Activated CD8-positive, alpha-beta memory T cell treated with anti-CD3 and anti-CD28 coated beads for 4 hours (primary cell): ENCODE measurements at places on chromosomes 5 and 9.

GRCh38 chr9:95171596-95171995 is 145.9 kb downstream of the FANCC start:
- no peak for DNase-seq

- no peak for DNase-seq
These were observed 786.5 kb upstream of the ACO1 start for GRCh38 chr9:31597977-31598376.

DNA sequence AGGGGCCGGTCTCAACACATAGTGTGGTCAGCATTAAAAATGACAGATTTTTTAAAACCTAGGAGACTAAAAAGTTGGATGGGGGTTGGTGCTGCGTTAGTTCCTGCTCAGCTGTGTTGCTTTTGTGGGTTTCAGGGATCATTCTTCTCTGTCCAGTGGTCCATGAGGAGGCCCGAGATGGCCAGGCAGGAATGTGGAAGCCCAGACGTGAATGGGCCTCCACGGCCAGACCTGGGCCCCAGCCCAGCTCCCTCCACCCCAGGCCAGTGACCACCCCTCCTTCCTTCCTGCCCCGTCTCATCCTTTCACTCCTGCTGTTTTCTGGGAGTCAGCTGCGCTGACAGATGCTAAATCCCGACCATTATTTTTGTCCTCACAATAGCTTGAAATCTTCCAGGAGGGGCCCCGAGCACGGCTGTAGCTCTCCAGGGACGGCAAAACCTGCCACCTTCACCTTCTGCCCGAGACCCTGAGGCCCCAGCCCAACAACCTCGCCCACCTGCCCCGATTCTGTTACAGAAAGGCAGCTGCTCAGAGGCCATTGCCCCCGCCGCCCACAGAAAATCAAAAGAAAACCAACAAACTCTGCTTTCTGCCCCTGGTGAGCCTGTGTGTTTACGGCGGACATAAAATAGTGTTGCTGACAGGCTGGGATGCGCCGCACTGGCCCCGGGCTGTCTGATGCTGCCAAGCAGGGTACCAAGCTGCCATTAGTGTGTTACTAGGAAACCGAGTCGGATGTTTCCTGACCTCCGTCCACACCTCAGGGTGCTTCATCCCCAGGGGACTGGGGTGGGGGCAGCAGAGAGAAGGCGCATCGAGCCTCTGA is 83.7 kb upstream of the SARDH start:
- no peak for DNase-seq

DNA sequence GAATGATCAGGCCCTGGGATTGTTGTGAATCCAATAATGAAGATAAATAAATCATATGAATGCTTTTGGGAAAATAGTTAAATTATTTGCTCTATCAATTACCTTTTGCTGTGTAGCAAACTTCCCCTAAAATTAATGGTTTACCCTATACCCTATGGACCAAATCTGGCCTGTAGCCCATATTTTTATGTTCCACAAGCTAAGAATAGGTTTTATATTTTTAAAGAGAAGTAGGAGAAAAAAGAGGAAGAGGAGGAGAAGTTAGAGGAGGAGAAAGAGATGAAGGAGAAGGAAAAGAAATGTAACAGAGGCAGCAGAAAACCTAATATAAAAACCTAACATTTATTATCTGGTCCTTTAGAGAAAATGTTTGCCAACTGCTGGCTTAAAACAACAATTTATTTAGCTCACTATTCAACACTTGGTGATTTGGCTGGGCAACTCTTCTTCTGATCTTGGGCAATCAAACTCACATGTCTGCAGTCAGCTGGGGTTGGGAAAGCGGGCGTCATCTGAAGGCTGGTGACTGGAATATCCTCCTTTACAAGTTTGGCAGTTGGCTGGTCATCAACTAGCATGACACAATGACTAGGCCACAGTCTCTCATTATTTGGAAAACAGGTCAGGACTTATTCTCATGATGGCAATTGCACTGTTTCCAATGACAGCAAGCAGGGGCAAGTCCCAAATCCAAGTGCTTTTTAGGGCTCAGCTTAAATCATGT is 522.9 kb downstream of the RASEF start:
- DNase-seq: no peak

GRCh38 chr5:125261505-125262250 is 515.2 kb upstream of the ZNF608 start:
- no peak for DNase-seq

- no peak for DNase-seq
These were observed 23.4 kb upstream of the MAMDC2 start for GRCh38 chr9:70020217-70020616.

DNA sequence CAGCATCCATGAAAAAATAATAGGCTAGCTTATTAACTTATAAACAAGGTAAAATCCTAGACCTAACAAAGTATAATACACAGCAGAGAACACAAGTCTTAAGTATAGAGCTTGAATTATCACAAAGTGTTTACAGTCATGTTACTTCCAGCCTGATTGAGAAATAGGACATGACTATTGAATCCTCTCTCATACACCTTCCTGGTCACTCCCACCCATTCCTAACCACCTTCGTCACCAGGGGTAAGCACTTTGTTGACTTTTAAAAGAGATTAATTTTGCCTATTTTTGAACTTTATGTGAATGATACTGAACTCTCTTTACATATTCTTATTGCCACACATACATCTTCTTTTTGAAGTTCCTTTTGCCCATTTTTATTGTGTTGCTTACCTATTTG is 325.8 kb downstream of the PJA2 start:
- no peak for DNase-seq

DNA sequence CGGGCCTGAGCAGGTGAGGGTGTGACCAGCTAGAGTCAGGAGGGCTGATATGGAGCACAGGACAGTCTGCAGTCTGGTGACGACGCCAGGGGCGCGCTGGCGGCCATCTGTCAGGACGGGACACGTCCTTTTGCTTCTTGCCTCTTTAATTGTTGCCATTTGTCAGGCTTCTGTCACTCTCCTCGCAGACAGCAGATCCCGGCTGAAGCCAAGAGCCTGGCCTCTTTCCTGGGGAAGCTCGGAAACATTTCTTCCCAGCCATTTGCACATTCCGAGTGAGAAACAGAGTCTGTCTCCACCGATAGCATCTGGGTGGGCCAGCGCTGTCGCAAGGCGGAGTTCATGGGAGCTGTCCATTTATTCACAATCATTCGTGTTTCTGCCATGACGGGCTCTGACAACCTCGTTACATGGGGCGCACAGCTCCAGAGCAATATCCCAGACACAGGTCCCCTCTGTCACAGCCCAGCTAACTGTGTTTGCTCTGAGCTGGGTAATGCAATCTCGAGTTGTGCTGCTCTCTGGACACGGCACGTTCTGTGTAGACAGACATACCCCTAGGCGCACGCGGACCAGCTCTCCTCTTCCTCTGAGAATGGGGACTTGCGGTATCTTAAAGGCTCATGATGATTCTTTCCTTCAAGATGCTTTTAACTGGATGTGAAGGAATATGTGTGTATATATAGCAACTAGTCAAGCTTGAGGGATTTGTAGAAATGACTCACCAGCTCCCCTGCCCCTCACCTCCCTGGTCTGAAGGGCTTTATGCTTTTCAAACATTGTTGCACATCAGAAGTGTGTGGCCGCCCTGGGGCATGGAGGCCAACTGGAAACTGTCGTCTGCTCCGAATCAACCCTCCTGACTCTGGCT is 105.3 kb upstream of the FCN2 start:
- no peak for DNase-seq

GRCh38 chr9:81052846-81053245 is 636.5 kb downstream of the TLE1 start:
- DNase-seq: no peak

DNA sequence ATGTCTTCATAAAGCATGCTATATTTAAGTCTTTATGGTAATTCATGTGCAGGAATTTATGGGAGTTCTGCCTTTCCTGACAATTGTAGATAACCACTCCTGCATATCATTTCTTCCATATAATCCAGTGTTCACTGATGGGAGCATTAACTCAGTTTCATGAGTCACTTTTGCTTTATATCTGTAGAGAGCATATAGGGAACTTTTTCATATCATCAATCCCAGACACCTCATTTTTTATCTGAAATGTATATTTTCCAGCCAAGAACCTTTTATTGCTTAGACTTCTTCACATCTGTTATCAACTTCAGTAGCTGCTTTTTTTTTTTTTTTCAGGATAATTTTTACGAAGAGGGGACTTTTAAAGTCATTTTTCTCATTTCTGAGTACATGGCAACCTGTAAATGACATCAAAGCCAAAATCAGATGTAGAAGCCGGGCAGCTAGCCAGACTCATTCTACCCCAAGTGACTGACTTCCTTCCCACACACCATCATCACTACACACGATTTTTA is 41.1 kb downstream of the NFX1 start:
- DNase-seq: no peak

DNA sequence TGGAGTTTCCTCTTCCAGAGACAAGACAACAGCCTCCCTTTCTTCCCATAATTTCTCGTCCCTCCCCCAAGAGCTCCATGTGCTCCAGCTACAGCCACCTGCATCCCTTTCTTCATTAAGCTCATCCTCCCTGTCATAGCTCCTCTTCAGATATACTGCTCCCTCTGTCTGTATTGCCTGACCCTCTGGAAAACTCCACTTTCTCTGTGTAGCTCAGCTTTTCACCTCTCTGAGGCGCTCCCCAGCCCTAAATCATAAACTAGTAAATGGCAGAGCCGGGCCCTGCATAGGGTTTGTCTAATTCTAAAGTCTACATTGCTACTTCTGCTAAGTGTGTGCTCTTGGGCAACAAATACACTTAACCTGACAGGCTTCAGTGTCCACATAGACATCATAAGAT is 8.8 kb upstream of the PLIN2 start:
- no peak for DNase-seq

DNA sequence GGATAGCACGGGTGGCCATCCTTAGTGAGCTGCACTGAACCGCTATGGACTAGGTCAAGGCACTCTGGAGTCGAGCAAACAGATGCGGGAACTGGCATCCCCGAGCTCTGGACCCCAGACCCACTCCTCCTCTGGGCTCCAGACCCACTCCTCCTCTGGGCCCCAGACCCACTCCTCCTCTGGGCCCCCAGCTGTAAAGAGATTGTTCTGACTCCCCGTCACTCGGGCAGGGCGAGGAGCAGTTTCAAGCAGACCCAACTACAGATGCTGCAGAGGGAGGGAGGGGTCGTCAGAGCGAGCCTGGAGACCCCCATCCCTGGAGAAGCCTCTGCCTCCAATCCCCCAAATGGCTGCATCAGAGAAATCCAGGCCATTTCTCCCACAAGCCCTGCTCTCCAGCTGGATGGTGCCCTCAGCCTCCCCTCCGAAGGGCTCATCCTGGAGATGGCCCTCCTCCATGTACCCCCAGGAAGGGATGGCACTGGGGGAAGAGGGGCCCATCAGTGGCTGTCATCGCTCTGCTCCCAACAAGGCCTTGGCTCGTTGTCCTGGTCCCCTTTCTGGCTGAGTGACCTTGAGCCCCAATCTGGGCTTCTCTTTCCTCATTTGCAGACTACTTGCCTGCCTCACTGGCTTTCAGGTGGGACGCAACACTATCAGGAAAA is 38.7 kb downstream of the DUSP1 start:
- no peak for DNase-seq

DNA sequence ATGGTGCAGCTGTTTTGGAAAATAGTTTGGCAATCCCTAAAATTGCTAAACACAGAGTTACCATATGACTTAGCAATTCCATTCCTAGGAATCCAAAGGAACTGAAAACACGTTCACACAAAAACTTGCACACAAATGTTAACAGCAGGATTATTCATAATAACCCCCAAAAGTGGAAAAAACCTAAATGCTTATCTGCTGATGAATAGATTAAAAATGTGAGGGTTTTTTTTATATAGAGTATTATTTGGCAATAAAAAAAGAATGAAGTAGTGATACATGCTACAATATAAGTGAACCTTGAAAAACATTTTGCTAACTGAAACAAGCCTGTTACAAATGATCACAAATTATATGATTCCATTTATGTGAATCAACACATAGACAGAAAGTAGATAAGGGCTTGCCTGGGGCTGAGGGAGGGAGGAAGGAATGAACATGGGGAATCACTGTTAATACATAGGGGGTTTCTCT is 45.1 kb upstream of the TRIO start:
- DNase-seq: no peak

DNA sequence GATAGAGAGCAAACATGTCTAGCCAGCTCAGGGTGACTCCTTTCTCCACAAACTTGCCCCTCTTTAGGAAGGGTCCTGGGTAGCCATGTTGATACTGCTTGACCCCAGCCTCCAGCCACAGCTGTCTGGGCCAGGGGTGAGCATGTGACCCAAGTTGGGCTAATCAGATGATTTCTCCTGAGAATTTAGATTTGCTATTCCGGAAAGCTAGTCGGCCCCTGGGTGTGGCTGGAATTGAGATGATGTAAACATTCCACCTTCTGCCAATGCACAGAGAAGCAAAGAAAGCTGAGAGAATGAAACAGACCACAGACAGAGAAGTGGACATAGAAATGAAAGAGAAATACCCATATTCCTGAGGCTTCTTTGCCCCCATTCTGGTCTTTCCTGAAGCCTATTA is 17.8 kb upstream of the B4GALT1 start:
- DNase-seq: no peak
